K562 (cell line): ENCODE measurements at places on chromosomes 12 and 14. TPM values are rescaled to one million over a fixed set of nuclear protein-coding genes. Genes with fewer than 3 reads are reported as not detected.

Gene TUNAR
- not detected in 2 replicates for polyA plus RNA-seq

Gene KRT80
- polyA plus RNA-seq, result not detected in 2 replicates

Gene LRRC10
- 0.09 TPM in 1 of 2 replicates, not detected in the other for polyA plus RNA-seq

Gene RERGL
- not detected in 2 replicates for polyA plus RNA-seq

Gene NEMF
- polyA plus RNA-seq, result 55.9 and 60.0 TPM in 2 replicates

Gene PLEKHG3
- not detected in 2 replicates for polyA plus RNA-seq

Gene IFNG
- polyA plus RNA-seq, result not detected in 2 replicates

Gene FOS
- 11.6 and 14.8 TPM in 2 replicates for polyA plus RNA-seq

Gene VSIG10
- polyA plus RNA-seq, result 4.0 and 6.5 TPM in 2 replicates

Gene C12orf54
- polyA plus RNA-seq, result not detected in 2 replicates

Gene LIN7A
- polyA plus RNA-seq, result not detected in 2 replicates

Gene MUCL1
- polyA plus RNA-seq, result not detected in 2 replicates

Gene TMEM132D
- not detected in 2 replicates for polyA plus RNA-seq

Gene LMO3
- not detected in 2 replicates for polyA plus RNA-seq

Gene SLC35F4
- polyA plus RNA-seq, result not detected in 2 replicates

Gene KRT82
- polyA plus RNA-seq, result not detected in 2 replicates

Gene KIF26A
- polyA plus RNA-seq, result not detected in 2 replicates

Gene GNS
- polyA plus RNA-seq, result 9.1 and 10.2 TPM in 2 replicates

Gene RASAL1
- polyA plus RNA-seq, result not detected in 2 replicates

Gene LBHD2
- not detected in 2 replicates for polyA plus RNA-seq

Gene DDHD1
- polyA plus RNA-seq, result 3.7 TPM in 2 replicates

Gene C3AR1
- polyA plus RNA-seq, result 4.7 and 5.3 TPM in 2 replicates

Gene TCL1A
- polyA plus RNA-seq, result 0.11 TPM in 1 of 2 replicates, not detected in the other

Gene FAM90A1
- 0.32 TPM in 1 of 2 replicates, not detected in the other for polyA plus RNA-seq

Gene MAP3K9
- polyA plus RNA-seq, result 0.17 and 0.40 TPM in 2 replicates

Gene EFS
- 0.01 TPM in 1 of 2 replicates, not detected in the other for polyA plus RNA-seq

Gene LRP10
- polyA plus RNA-seq, result 12.7 and 15.9 TPM in 2 replicates

Gene NANOG
- polyA plus RNA-seq, result not detected in 2 replicates

Gene RARG
- 4.9 and 6.5 TPM in 2 replicates for polyA plus RNA-seq

Gene AMN
- not detected in 2 replicates for polyA plus RNA-seq

Gene SPX
- 0.16 TPM in 1 of 2 replicates, not detected in the other for polyA plus RNA-seq

Gene DAO
- not detected in 2 replicates for polyA plus RNA-seq

Gene ERBB3
- 3.8 and 7.4 TPM in 2 replicates for polyA plus RNA-seq

Gene NEUROD4
- polyA plus RNA-seq, result not detected in 2 replicates

Gene PLCZ1
- polyA plus RNA-seq, result not detected in 2 replicates

Gene EPS8
- 0.62 and 0.80 TPM in 2 replicates for polyA plus RNA-seq

Gene PTHLH
- polyA plus RNA-seq, result 0.74 and 1.2 TPM in 2 replicates

Gene OTUB2
- 0.08 and 0.26 TPM in 2 replicates for polyA plus RNA-seq

Gene FSCB
- not detected in 2 replicates for polyA plus RNA-seq

Gene ZDHHC22
- polyA plus RNA-seq, result not detected in 2 replicates

Gene CIT
- 25.2 and 28.0 TPM in 2 replicates for polyA plus RNA-seq

Gene CMA1
- polyA plus RNA-seq, result not detected in 2 replicates

Gene NOXRED1
- 0.15 and 0.47 TPM in 2 replicates for polyA plus RNA-seq

Gene PLEK2
- polyA plus RNA-seq, result not detected in 2 replicates

Gene KRT79
- 0.22 and 0.23 TPM in 2 replicates for polyA plus RNA-seq

Gene MYH7
- polyA plus RNA-seq, result not detected in 2 replicates

Gene TCP11L2
- 0.86 and 1.6 TPM in 2 replicates for polyA plus RNA-seq

Gene RILPL2
- polyA plus RNA-seq, result 5.8 and 5.9 TPM in 2 replicates

Gene KIF21A
- polyA plus RNA-seq, result 18.3 and 19.3 TPM in 2 replicates

Gene APOF
- polyA plus RNA-seq, result not detected in 2 replicates

Gene GPR135
- 1.6 and 1.7 TPM in 2 replicates for polyA plus RNA-seq

Gene SMIM41
- not detected in 2 replicates for polyA plus RNA-seq

Gene TPPP2
- polyA plus RNA-seq, result not detected in 2 replicates

Gene KHNYN
- 14.4 and 16.5 TPM in 2 replicates for polyA plus RNA-seq

Gene CRACR2A
- 10.0 and 12.8 TPM in 2 replicates for polyA plus RNA-seq

Gene HOXC12
- polyA plus RNA-seq, result 0.05 and 0.19 TPM in 2 replicates

Gene MFAP5
- polyA plus RNA-seq, result not detected in 2 replicates

Gene DDIT3
- polyA plus RNA-seq, result 87.2 and 127 TPM in 2 replicates
